Mammary epithelial cell (primary cell): ENCODE measurements at places on chromosomes 12 and 14. TPM values are rescaled to one million over a fixed set of nuclear protein-coding genes. Genes with fewer than 3 reads are reported as not detected.

Gene LMNTD1
- 0.33 and 0.83 TPM in 2 replicates for total RNA-seq

Gene KRT8
- 397 TPM for total RNA-seq

Gene STYK1
- 4.8 and 4.9 TPM in 2 replicates for total RNA-seq

DNA sequence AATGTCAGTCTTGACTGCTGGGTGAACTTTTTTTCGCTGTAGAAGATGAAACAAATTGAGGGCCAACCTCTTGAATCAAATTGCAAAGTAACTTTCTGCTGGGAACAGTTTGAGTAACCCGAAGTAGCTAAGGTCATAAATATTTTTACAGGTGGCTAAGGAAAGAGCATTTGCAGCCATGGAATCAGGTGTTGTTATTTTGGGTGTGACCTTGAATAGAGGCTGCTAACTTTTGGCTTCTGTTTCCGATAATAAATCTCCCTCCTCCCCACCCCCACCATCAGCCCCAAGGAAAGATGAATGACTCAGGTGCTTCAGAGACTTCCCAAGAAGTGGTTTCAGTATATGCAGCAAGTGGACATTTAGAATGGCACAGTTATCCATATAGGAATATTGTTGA is 571.7 kb downstream of the DIO2 start:
- no peak for DNase-seq

DNA sequence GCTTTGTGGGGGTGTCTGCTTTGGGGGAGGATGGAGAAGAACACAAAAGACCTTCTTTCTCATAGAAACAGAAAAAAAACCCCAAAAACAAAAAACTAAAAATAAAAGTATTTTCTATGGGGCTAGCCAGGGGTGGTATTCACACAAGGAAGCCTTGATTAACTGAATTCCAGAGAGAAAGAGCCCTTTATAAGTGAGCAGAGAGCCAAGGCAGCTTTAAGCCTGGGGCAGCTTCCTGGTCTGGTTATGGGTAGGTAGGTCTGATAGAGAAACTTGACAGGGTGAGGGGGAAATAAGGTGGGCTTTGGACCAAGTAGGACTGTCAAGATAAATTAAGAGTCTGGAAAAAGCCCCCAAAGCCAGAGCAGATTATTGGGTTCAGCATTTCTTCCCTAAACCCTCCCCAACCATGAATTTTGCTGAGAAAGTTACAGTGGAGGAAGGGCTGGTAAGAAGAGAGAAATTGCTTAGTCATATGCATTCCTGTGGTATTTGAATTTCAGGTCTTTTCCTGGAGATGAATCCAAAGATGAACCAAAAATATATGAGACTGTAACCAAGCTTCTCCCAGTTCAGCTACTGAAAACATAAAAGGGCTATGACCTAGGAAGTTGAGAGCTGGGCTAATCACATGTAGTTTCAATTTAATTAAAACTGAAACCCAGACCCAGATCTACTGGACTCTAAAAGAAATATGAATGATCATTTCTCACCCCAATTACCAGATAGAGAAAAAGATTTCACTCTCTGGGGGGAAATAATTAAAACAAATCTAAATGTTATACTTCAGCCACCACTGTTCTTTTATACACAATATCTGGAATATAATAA is 144.8 kb downstream of the TBC1D30 start:
- no peak for DNase-seq
